ENCODE measurements at places on chromosomes 1 and 21. TPM values are rescaled to one million over a fixed set of nuclear protein-coding genes. Genes with fewer than 3 reads are reported as not detected.
A peak's percentile ranks its signal among the peaks of the same experiment; 100 is the strongest.

Gene FLG2
- total RNA-seq: not detected

Gene ZMPSTE24
- 43.4 TPM for total RNA-seq

Gene GPR52
- 0.54 TPM for total RNA-seq

DNA sequence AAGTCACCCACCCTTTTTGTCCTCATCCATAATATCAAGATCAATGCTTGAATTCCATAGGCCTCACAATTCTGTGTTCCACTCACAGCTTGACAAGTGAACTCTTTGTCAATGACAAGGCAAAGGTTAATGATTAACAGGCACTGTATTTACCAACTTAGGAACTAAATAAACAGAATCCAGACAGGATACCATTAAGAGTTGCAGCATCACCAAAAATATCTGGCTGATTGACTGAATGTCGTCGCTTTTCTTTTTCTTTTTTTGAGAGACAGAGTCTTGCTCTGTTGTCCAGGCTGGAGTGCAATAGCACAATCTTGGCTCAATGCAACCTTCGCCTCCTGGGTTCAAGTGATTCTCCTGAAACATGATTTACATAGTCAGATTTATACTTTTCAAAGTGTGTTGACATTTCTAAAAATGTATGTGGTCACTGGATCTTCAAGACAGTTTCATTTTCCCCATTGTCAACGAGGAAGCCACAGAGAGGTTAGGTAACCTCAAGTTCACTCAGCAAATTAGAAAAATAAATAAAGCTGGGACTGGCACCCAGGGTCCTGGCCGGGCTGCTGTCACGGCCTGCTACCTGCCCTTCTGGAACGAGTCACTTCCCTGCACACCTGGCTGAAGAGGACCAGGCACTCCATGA, 81.0 kb downstream of the PDE9A start:
- peaks cover 2% of the 10 kb centered on the region for H3K27me3 ChIP-seq
- H3K36me3 ChIP-seq: peaks cover 21% of the 10 kb centered on the region
- no peak overlapping the region for H3K27ac ChIP-seq
- peaks cover 14% of the 10 kb centered on the region for H3K4me1 ChIP-seq
- no peak for DNase-seq

GRCh38 chr1:86912281-86912900, 1.5 kb downstream of the SELENOF start:
- peaks cover 11% of the 10 kb centered on the region for H3K36me3 ChIP-seq
- H3K27me3 ChIP-seq: no peaks in the 10 kb centered on the region
- peaks cover 47% of the 10 kb centered on the region for H3K4me1 ChIP-seq
- peak overlapping the region; percentile 3 for H3K27ac ChIP-seq
- H3K4me3 ChIP-seq: no peak overlapping the region

GRCh38 chr1:67723620-67724019, 38.6 kb downstream of the GADD45A start:
- H3K36me3 ChIP-seq: peaks cover 2% of the 10 kb centered on the region
- no peak overlapping the region for H3K27ac ChIP-seq
- H3K4me1 ChIP-seq: peaks cover 28% of the 10 kb centered on the region
- H3K4me3 ChIP-seq: no peak overlapping the region
- no peak for DNase-seq

- H3K4me1 ChIP-seq: peaks cover 16% of the 10 kb centered on the region
- no peak for DNase-seq
- H3K27ac ChIP-seq: no peak overlapping the region
- H3K36me3 ChIP-seq: peaks cover 3% of the 10 kb centered on the region
- no peaks in the 10 kb centered on the region for H3K27me3 ChIP-seq
These were observed 11.5 kb downstream of the ZNF697 start for GRCh38 chr1:119636491-119637089.

DNA sequence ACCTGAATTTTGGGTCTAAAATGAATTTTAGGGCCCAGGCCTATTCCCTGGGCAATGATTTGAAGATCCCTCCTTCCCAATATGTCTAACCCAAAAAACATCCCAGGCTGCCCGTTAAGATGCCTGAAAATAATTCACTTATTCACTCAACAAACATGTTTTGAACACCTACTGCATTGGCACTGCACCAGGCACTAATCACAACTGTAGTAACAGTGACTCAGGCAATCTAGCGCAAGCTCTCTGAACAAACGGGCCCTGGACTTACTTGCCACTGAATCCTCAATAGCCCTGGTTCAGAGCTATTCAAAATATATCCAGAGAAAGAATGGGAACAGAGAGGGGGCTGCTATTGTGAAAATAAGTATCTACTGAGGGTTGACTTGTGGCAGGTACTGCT, 4.2 kb downstream of the CD244 start:
- no peaks in the 10 kb centered on the region for H3K27me3 ChIP-seq
- H3K4me1 ChIP-seq: no peaks in the 10 kb centered on the region
- H3K36me3 ChIP-seq: no peaks in the 10 kb centered on the region
- H3K4me3 ChIP-seq: no peak overlapping the region
- DNase-seq: peak; percentile 32
